ENCODE measurements at places on chromosomes 5 and 9.
A peak's percentile ranks its signal among the peaks of the same experiment; 100 is the strongest.

DNA sequence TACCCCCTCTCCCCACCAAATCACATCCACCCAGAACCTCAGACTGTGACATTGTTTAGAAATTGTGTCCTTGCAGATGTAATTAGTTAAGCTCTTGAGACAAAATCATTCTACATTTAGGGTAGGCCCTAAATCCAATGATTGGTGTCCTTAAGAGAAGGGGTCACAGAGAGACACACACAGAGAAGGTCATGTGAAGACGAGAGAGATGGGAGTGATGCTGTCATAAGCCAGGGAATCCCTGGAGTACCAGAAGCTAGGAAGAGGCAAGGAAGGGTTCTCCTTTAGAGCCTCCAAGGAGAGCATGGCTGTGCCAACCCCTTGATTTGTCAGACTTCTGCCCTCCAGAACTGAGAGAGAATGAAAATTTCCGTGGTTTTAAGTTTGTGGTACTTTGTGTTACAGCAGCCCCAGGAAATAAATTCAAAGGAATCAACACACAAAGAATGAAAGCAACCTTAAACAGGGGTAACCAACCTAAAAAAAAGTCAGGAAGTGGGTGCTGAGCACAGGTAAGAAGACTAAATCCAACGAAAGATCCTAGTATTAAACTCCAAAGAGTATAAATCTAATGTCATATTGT lies 33.6 kb downstream of the TIMD4 start:
- no peak for DNase-seq

- DNase-seq: no peak
These were observed 430.9 kb downstream of the CHSY3 start for GRCh38 chr5:130335117-130335516.

DNA sequence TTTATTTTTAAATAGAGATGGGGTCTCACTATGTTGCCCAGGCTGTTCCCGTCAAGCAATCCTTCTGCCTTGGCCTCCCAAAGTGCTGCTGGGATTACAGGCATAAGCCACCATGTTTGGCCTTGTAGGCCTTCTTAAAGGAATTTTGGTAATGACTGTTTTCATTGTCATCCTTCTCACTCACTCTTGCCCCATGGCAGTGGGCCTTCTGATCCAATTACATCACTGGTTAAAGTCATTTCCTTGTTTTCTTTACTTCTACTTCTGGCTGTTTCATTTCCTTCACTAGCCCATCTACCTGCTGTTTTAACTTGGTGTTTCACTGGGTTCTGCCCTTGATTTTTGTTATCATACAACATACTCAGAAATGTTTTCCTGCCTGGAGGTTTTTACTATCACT lies 20.1 kb upstream of the NIM1K start:
- no peak for DNase-seq

- DNase-seq: no peak
These were observed 55.0 kb downstream of the ARHGEF37 start for GRCh38 chr5:149636191-149636860.

- DNase-seq: no peak
These were observed 3.3 kb downstream of the GRIN1 start for GRCh38 chr9:137141976-137142936.

GRCh38 chr9:125370786-125371185 lies 109.2 kb downstream of the GAPVD1 start:
- no peak for DNase-seq

DNA sequence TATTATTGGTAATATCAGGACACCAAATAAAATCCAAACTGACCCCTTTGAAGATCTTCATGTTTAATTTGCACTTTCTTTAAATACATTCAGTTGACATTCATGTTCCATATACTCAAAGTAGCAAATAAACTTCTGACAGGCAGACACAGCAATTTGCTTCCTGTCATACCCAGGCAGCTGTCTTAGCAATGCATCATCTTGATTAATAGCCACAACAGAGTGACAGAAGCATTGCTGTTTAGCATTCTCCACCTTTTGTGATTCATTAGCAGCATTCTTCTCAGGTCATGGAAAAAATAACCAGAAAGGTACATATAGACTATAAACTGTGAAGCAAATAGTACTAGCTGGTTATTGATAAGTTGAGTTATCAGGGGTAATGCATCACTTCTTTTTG lies 366.8 kb downstream of the CYLC2 start:
- no peak for DNase-seq

DNA sequence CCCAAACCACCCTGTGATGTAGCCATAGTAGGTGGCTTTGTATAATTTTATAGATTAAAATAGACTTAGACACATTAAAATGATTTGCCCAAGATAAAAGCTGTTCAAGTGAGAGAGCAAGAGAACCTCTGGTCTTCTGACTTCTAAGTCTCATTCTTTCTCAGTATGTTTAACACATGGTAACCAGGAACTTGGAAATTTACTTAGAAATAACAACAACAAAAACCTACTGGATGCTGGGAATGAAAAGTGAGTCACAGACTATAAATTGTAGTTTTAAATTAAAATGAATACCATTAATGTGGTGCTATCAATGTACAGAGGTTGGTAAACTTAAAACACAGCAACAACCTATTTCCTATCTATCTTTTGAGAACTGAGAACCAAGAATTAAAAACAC lies 30.4 kb downstream of the HMGCR start:
- no peak for DNase-seq

DNA sequence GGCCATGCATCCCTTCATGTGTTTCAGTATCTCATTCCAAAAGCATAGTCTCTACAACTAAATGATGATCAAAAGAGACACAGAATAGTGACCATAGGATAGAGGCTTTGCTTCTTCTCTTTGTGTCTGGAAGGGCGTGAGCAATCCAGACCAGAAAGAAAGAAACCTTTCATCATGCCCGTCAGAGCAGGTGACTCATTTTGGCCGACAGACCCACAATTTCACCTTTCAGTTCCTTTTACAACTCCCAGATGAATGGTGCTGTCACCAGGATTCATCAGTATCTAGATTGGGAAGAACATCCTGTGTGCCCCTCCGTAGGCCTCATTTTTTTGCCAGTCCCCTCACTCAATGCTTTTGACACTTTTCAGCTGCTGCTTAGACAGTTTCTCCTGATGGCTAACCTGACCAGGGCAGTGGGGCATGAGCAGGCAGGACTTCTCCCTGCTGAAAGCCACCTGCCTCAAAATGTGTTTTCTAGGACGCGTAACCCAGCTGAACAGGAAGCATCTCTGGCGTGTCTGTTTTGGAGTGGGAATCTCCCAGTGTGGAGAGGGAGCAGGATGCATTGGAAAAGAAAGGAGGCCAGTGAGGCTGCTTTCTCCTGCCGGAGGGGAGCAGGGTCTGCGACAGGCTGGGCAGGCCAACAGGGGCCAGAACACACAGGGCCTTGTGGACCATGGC lies 21.2 kb downstream of the ABLIM3 start:
- DNase-seq: no peak

DNA sequence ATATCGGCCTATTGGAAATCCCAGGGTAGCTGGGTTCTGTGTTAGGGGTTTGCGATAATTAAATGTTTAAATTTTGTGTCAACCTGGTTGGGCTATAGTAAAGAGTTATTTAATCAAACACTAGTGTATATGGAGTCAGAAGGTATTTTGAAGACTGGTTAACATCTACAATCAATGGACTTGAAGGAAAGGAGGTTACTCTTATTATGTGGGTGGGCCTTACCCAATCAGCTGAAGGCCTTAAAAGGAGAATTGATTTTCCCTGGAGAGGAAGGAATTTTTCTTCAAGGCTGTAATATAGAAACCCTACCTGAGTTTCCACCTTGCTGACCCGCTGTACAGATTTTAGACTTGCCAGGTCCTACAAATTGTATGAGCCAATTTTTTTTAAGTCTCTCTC lies 411.4 kb downstream of the IRX1 start:
- no peak for DNase-seq

GRCh38 chr9:104589626-104590025 lies 9.6 kb downstream of the OR13C5 start:
- no peak for DNase-seq

DNA sequence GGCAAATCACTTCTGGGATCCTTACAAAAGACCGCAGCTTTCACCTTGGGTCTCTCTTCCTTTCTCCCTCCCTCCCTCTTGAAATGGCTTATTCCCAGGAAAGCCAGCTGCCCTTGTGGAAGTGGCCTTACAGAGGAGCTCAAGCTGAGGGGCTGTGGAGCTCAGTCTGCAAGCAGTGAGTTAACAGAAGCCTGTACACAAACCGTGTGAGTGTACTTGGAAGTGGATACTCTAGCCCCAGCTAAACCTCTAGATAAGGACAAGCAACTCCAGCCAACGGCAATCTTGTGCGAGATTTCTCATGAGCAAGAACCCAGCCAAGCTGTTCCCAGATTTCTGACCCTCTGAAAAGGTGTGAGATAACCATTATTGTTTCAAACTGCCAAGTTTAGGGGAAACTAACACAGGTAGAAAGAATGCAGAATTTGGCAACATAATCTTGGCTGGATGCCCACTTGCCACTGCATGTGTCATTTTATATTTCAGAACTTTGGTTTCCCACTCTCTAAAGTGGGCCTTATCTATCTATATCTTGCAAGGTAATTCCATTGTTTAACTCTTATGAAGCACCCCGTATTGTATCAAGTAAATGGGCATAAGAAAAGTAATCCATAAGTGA lies 85.6 kb downstream of the CDH18 start:
- no peak for DNase-seq

DNA sequence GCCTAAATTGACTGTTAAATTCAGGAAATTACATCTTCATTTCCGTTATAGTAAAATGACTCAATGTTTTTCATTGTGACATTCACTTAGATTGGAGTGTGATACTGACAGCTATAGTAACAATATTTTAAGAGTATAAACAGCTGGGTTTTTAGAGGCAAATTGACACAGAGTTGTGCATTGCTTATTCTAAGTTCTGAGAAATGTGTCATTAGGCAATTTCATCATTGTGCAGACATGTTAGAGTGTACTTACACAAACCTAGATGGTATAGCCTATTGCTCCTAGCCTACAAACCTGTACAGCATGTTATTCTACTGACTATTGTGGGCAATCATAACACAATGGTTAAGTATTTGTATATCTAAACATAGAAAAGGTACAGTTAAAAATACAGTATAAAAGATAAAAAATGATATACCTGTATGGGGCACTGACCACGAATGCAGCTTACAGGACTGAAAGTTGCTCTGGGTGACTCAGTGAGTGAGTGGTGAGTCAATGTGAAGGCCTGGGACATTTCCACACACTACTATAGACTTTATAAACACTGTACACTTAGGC lies 132.7 kb downstream of the PDE4D start:
- DNase-seq: no peak

DNA sequence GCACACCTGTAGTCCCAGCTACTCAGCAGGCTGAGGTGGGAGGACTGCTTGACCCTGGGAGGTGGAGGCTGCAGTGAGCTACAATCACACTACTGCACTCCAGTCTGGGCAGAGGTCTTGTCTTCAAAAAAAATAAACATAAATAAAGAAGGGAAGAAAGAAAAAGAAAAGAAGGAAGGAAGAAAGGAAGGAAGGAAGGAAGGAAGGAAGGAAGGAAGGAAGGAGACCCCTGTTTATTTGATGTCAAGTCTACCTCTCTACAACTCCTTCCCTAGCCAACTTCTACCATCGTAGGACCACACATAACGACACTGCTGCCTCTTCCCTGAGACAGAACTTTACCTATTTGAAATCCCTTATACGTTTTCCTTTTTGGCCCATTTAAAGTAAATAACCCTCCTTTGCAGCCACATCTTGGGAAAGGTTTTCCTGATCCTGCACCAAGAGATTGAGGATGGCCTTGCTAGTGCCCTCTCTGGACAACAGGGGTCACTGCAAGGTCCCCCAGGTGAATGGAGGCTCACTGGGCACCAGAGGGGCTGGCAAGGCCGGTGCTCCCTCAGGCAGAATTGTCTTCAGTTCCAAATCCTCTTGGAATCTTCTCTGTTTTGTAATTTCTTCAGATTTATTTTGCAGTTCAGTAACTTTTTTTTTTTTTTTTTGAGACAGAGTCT lies 10.5 kb downstream of the RPS14 start:
- no peak for DNase-seq

GRCh38 chr9:86534572-86535258 lies 180.5 kb upstream of the TUT7 start:
- peak; percentile 70 for DNase-seq

DNA sequence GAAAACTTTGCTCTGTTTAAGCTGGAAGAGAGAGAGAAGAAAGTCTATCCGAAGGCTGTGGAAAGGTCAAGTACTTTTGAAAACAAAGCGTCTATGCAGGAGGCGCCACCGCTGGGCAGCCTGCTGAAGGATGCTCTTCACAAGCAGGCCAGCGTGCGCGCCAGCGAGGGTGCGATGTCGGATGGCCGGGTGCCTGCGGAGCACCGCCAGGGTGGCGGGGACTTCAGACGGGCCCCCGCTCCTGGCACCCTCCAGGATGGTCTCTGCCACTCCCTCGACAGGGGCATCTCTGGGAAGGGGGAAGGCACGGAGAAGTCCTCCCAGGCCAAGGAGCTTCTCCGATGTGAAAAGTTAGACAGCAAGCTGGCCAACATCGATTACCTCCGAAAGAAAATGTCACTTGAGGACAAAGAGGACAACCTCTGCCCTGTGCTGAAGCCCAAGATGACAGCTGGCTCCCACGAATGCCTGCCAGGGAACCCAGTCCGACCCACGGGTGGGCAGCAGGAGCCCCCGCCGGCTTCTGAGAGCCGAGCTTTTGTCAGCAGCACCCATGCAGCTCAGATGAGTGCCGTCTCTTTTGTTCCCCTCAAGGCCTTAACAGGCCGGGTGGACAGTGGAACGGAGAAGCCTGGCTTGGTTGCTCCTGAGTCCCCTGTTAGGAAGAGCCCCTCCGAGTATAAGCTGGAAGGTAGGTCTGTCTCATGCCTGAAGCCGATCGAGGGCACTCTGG lies 32.6 kb downstream of the CD180 start:
- DNase-seq: no peak

- DNase-seq: no peak
These were observed 19.5 kb downstream of the TTC33 start for GRCh38 chr5:40736103-40736875.

DNA sequence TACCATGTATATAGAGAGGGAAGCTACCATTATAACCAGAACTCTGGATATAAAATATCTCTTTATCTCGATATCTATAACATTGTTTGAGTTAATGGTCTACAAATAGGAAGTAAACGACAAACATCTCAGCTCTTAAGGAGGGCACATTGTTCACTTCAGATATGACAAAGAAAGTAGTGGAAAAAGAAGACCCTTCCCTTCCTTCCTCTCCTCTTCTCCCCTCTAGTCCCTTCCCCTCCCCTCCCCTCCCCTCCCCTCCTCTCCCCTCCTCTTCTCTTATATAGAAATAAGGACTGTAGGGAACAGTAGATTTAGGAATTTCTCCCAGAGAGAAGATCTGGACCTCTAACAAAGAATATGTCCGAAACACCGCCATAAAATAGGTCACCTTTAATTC lies 1731.9 kb upstream of the CDH9 start:
- no peak for DNase-seq

DNA sequence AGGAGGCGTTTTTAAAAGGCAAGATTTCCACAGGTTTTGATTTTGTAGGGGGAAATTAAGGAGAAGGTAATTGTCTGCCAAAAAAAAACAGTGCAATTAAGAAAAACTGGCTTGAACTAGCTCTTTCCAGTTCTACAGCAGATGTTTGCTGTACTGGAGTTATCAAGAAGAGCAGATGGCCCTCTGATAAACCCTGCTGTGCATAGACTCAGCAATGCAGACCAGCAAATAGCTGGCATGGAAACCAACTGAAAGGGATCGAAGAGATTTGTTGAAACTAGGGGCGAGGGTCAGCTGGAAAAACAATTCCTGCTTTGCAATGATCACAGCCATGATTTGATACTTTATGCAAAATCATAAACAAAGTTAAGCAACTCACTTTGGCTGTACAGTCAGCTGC lies 17.8 kb upstream of the BHMT start:
- DNase-seq: no peak
